ENCODE measurements at places on chromosomes 1 and 21. TPM values are rescaled to one million over a fixed set of nuclear protein-coding genes. Genes with fewer than 3 reads are reported as not detected.

The APOBEC4 gene
- total RNA-seq, result not detected

The WDR64 gene
- not detected for total RNA-seq

The C21orf91 gene
- total RNA-seq, result 1.2 TPM

The CYP2J2 gene
- total RNA-seq, result 0.11 TPM

The CELA2A gene
- not detected for total RNA-seq

The GSTM1 gene
- total RNA-seq, result not detected

The ANXA9 gene
- 0.92 TPM for total RNA-seq

The TNFRSF1B gene
- 0.48 TPM for total RNA-seq

The DIP2A gene
- 9.3 TPM for total RNA-seq

The PPOX gene
- 13.9 TPM for total RNA-seq

The F11R gene
- 50.8 TPM for total RNA-seq

The TMEM240 gene
- total RNA-seq, result 0.32 TPM

The DESI2 gene
- total RNA-seq, result 26.6 TPM

The TNFRSF8 gene
- 0.16 TPM for total RNA-seq

The TNNI3K gene
- not detected for total RNA-seq

The ST6GALNAC3 gene
- 0.77 TPM for total RNA-seq

The HHAT gene
- 1.5 TPM for total RNA-seq

The NPPA gene
- not detected for total RNA-seq

The SPATA1 gene
- total RNA-seq, result 1.0 TPM

The NTMT2 gene
- not detected for total RNA-seq

The FCRL1 gene
- not detected for total RNA-seq

The LCE1B gene
- total RNA-seq, result not detected

The TINAGL1 gene
- total RNA-seq, result 0.51 TPM

The SIK1 gene
- 14.0 TPM for total RNA-seq

The GCSAML gene
- not detected for total RNA-seq

The ZNF684 gene
- 2.3 TPM for total RNA-seq

The LMO4 gene
- total RNA-seq, result 17.5 TPM

The NASP gene
- total RNA-seq, result 103 TPM

The LCE1F gene
- total RNA-seq, result not detected

The KCNK2 gene
- total RNA-seq, result not detected

The KRTAP12-2 gene
- not detected for total RNA-seq

The MFSD2A gene
- total RNA-seq, result 6.9 TPM

The SEC16B gene
- total RNA-seq, result 1.3 TPM

The SLC6A9 gene
- total RNA-seq, result 11.5 TPM

The SFN gene
- total RNA-seq, result 710 TPM

The NHLH2 gene
- not detected for total RNA-seq

The C1QB gene
- total RNA-seq, result not detected

The FAM131C gene
- 19.5 TPM for total RNA-seq

The FTCD gene
- not detected for total RNA-seq

The ROR1 gene
- total RNA-seq, result 8.4 TPM

The ATAD3C gene
- not detected for total RNA-seq

The INAVA gene
- 46.3 TPM for total RNA-seq

The ERG gene
- not detected for total RNA-seq

The CCDC185 gene
- not detected for total RNA-seq

The RIPPLY3 gene
- 0.78 TPM for total RNA-seq

The BTBD8 gene
- 0.58 TPM for total RNA-seq

The TEX38 gene
- not detected for total RNA-seq

The CNN3 gene
- 51.4 TPM for total RNA-seq

Data from A549 treated with Mapracorat at 1 μM for 4 hours (cell line).